Stimulated activated CD8-positive, alpha-beta memory T cell treated with anti-CD3 and anti-CD28 coated beads, Interleukin-2, amount 100 ng/mL, for 1 hour (primary cell): ENCODE measurements at places on chromosomes 7 and 10.

- no peak for DNase-seq
Observed at GRCh38 chr10:421170-421569, 268.3 kb downstream of the DIP2C start.

- DNase-seq: no peak
Observed at GRCh38 chr7:158700008-158700407, 4.6 kb downstream of the NCAPG2 start.

DNA sequence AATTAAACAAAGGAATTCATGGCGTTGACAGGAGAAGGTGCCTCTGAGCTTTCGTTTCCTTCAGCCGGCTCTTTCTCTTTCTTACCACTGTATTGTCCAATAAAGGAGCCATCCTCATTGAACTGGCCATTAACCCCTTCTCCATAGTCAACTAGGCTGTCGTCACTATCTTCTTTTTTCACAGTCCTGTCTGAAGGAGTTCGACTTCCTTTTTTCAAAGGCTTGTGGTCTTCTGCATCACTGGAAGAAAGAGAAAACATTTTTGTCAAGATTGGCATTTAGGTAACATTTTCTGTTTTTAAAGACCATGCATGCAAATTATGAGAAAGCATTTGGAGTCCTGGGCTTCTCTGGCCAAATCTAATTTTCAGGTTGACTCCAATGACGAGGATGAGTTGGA, 19.7 kb upstream of the LAMB4 start:
- no peak for DNase-seq

DNA sequence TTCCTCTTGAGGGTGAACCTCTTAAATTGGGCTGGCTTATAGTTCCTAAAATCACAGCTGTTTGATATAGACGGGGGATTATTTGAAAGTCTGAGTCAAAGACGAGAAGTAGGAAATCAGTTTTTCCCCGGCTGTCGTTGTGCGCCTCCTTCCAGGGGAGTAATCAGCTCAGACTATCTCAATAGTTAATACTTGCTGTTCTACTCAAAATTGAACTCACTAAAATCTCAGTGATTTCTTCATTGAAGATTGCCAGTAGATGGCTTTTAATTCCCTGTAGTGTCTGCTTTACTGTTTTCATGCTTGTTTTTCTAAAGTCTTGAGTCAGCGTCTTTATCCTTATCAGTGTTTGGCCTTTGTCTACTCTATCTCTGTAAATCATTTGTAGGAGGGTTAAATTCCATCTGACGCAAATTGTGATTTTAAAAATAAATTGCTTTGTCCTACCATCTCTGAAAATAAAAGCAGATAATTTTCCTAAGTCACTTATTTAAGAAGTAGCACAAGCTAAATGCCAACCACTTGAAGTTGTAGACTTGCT, 47.3 kb downstream of the CNNM2 start:
- no peak for DNase-seq

GRCh38 chr7:18345641-18346234, 149.8 kb upstream of the HDAC9 start:
- no peak for DNase-seq

DNA sequence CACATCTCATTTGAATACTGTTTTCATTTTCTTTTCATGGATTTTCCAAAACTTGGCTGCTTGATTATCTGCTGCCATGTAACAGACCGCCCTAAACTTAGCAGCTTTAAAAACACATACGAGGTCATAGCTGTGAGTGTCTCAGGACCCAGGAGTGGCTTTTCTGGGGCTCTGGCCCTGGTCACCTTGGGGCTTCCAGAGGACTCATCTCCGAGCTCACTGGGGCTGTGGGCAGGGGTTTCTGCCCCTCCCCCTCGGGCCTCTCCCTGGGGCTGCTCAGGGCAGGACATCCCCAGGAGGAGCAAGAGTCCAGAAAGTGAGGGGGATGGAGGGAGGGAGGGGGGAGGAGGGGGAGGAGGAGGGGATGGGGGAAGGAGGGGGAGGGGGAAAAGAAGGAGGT, 77.0 kb downstream of the NKX6-2 start:
- no peak for DNase-seq

DNA sequence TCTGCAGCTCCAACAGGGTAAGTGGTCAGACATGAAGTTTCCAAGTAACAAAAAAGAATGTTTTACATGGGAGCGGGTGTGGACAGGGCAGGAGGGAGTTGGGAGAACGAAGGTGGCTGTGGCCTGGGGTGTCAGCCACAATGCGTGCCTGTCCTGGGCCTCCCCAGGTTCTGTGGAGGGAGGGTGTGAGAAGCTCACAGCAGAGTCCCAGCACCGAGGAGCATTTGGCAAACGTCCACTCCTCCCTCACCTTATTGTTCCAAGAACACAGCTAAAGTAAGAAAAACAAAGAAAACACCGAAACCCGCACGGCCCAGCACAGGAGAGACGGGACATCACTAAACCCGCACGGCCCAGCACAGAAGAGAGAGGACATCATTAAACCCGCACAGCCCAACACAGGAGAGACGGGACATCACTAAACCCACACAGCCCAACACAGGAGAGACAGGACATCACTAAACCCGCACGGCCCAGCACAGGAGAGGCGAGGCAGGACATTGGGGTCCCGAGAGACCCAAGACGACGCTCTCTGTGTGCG, 226.4 kb downstream of the MAD1L1 start:
- no peak for DNase-seq

DNA sequence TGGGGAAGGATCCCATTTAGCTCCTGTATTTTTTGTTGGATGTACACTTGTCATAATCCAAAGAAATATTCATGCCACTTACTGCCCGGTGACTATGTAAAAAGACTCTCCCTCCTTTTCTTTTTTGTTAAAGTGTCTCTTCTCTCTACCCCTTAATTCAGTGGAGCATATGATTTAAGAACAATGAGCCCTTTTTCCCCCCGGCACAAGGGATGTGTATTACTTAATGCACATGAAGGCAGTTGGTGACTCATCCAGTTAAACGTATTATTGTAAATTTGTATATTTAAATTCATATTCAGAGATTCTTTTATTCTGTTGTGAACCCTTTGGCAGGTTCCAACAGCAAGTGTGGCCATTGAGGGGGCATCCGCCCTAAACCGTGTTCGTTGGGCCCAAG, 241.9 kb downstream of the SLC25A13 start:
- DNase-seq: no peak

DNA sequence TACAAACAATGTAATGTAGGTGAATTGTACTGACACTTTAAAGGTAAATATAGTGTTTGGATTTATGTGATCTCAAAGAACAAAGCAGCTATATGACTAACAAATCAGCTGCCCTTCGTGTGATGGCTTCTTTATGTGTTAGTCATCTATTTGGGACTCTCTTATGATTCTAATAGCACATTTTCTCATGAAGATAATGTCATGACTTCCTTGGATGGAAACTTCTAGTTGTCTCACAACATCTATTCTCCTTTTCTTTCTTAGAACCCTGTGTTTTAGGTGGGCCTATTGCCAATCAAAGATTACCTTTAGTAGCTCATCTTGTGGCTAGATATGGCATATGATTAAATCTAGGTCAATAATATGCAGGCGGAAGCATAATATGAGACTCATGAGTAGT, 45.0 kb downstream of the TMEM106B start:
- DNase-seq: no peak

DNA sequence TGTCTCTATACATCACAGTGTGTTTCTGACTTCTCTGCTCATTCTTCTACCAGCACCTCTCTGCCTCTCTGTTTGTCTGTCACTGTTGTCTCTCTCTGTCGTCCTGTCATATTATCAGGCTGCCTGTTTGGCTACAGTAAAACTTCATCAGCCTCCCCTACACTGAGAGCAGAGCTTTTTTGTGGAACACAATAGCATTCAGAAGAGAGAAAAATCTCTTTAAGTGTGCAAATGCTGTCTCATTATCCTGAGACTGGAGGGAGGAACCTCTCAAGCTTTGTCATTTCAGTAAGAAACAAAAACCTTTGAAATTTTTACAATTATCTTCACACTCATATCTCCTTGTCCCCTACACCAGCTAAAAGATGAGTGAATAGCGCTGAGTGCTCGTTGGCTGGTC, 148.4 kb downstream of the PLPP4 start:
- no peak for DNase-seq

DNA sequence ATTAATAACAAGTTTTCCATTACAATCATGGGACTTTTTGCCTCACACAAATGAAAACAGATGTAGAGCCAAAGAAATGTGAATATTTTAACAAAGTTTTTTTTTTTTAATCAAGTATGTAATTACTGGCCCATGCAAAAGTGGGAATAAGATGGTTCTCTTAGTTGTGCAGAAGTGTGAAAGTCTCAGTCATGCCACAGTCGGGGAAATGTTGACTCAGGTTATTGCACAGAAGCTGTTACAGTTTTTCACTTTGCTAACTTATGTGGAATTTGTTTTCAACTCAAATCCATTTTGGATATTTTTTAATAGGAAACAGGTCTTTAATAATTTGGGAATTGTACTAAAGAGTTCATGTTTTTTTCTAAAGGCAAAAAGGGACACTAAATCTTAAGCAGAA, 44.0 kb upstream of the CAV2 start:
- DNase-seq: no peak

DNA sequence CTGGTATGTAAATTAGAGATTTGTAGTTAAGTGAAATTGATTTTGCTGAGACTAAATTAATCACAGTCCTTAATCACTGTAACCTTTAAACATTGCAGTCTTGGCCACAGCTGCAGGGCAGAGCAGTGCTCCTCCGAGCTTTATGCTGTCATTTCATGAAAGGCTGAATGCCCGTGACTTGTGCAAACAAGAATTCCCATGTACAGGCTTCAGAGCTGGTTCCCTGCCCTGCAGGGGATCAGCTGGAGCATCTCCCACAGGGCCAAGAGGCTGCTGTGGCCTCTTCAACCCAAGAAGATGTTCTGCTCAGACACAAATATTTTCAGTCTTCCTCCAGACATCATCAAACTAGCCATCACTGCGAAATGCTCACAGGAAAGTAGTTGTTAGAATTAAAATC, 419.1 kb downstream of the AUTS2 start:
- no peak for DNase-seq

- peak; percentile 33 for DNase-seq
Observed at GRCh38 chr7:12067156-12067831, 143.8 kb upstream of the TMEM106B start.

- peak; percentile 21 for DNase-seq
Observed at GRCh38 chr7:191981-192649, at the start of gene FAM20C. Gene FAM20C, plus strand, starts transcription at chr7:192571. Its CDS starts 629 bp downstream, at chr7:193200.
